Caco-2 (cell line): ENCODE measurements at places on chromosomes 3 and 15. TPM values are rescaled to one million over a fixed set of nuclear protein-coding genes. Genes with fewer than 3 reads are reported as not detected.

- no peaks in the 10 kb centered on the region; the same call in 1 of the 2 replicates for H3K36me3 ChIP-seq
- DNase-seq = no peak
- no peak overlapping the region for H3K27ac ChIP-seq
- H3K27me3 ChIP-seq = no peaks in the 10 kb centered on the region
- no peak overlapping the region for H3K4me3 ChIP-seq
- no peaks in the 10 kb centered on the region for H3K4me1 ChIP-seq
Observed at GRCh38 chr15:92610101-92610520, 45.5 kb downstream of the FAM174B start.

DNA sequence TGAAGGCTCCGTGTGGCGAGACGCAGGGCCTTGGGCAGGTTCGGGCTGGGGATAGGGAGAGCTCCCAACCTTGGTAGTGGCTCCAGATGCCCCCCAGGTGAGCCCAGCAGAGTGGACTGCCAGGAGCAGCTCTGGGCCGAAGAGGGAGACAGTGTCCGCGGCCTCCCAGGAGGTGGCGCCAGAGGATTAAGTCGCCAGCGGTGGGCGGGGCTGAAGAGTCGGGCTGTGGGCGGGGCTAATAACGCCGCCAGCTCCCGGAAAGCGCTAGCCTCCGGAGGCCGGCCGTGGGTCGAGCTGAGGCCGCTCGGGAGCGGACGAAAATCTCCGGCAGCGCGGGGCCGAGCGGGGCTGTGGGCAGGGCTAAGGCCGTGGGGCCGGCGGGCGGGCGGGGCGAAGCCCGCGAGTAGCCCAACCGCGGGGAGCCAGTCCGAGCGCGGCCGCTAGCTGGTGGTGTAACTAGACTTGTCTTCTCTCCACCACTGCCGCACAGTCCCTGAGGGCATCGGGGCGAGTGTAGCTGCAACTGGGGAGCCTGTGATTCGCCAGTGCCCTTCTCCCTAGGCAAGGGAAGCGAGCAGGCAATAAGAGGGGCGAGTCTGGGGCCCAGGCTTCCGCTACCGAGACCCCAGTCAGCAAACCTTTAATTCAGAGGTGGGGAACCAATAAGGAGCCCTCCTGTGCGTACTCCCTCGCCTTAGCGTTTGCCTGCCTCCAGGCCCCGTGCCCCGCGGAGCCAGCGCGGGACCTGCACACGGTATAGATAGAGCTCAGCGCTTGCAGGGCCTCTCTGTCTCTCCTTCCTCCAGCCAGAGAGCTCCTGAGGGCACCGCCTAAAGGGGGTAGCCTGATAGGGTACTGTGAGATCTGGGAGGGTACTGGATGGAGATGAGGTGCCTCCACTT, 14.4 kb upstream of the BSN start:
- H3K4me1 ChIP-seq = no peaks in the 10 kb centered on the region
- DNase-seq = peak; percentile 96
- H3K27ac ChIP-seq = peak overlapping the region; percentile 69
- H3K4me3 ChIP-seq = peak overlapping the region; percentile 49
- no peaks in the 10 kb centered on the region for H3K36me3 ChIP-seq

GRCh38 chr3:153967260-153967659, 153.9 kb upstream of the ARHGEF26 start:
- H3K36me3 ChIP-seq = no peaks in the 10 kb centered on the region
- no peak for DNase-seq
- no peak overlapping the region for H3K4me3 ChIP-seq
- no peaks in the 10 kb centered on the region for H3K4me1 ChIP-seq
- H3K27ac ChIP-seq = no peak overlapping the region

The GOLGA8G gene
- not detected in 2 replicates for total RNA-seq

- H3K27ac ChIP-seq = no peak overlapping the region
- DNase-seq = no peak
- H3K4me3 ChIP-seq = no peak overlapping the region
Observed at GRCh38 chr3:141557961-141558706, 71.3 kb downstream of the RASA2 start.

The AHSG gene
- 222 and 237 TPM in 2 replicates for total RNA-seq

GRCh38 chr3:130582457-130583153, 65.6 kb downstream of the COL6A6 start:
- no peaks in the 10 kb centered on the region for H3K36me3 ChIP-seq
- no peaks in the 10 kb centered on the region for H3K4me1 ChIP-seq
- no peak overlapping the region for H3K4me3 ChIP-seq
- H3K27me3 ChIP-seq = no peaks in the 10 kb centered on the region

DNA sequence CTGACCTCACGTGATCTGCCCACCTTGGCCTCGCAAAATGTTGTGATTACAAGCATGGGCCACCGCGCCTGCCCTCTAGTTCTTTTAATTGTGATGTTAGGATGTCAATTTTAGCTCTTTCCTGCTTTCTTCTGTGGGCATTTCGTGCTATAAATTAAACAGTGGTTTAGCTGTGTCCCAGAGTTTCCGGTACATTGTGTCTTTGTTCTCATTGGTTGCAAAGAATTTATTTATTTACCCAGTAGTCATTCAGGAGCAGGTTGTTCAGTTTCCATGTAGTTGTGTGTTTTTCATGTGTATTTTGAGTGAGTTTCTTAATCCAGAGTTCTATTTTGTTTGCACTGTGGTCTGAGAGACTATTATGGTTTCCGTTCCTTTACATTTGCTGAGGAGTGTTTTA, 30.1 kb downstream of the MYRIP start:
- no peaks in the 10 kb centered on the region for H3K27me3 ChIP-seq
- no peaks in the 10 kb centered on the region for H3K4me1 ChIP-seq
- no peak overlapping the region for H3K27ac ChIP-seq
- no peak overlapping the region for H3K4me3 ChIP-seq
- no peaks in the 10 kb centered on the region for H3K36me3 ChIP-seq

The SAMMSON gene
- total RNA-seq = not detected in 2 replicates

The GALNT15 gene
- total RNA-seq = not detected in 2 replicates

DNA sequence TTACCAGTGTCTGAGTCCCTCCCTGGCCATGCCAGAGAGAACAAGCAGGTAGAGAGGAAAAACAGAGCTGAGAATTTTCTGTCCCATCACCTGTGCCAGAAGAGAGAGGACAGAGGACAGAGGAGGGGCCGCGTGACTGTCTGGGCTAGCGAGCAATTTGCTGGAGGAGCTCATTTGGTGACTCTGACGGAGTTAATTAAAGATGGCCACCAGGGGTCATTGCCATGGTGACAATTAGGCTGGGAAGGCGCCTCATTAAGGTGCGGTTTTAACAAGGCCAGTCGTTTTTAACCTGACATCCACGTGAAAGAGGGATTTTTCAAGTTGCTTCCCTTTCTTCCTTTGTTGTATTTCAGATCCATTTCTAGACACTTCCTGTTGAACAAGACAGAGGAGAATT, 72.4 kb downstream of the RHCG start:
- no peak for DNase-seq
- no peak overlapping the region for H3K27ac ChIP-seq
- no peaks in the 10 kb centered on the region for H3K36me3 ChIP-seq
- no peaks in the 10 kb centered on the region for H3K4me1 ChIP-seq

The LTK gene
- total RNA-seq = 8.5 and 10.9 TPM in 2 replicates

GRCh38 chr3:190306513-190307163, 15.6 kb downstream of the CLDN1 start:
- H3K27me3 ChIP-seq = no peaks in the 10 kb centered on the region
- peak overlapping the region; percentile 79 for H3K27ac ChIP-seq
- H3K4me3 ChIP-seq = no peak overlapping the region
- peaks cover 5% of the 10 kb centered on the region for H3K36me3 ChIP-seq
- no peak for DNase-seq
- H3K4me1 ChIP-seq = peaks cover 62% of the 10 kb centered on the region

DNA sequence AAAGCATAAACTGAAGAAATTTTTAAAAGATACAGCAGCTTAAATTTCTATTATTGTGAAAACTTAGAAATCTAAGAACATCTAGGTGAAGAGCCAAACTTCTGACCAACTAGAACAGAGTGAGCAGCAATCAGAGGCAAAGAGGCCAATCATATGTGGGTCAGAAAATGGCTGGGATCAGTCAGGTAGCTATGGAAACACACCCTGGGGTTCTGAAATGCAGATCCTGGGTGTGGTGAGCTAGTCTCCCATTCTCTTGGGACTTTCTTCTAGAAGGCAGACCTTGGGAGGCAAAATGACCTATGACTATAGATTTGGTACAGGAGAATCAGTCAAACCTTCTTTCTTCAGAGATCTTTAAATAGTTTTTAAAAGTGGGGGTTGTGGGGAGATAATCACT, 385.8 kb downstream of the TBC1D5 start:
- DNase-seq = no peak
- H3K36me3 ChIP-seq = no peaks in the 10 kb centered on the region; the same call in 1 of the 2 replicates
- no peak overlapping the region for H3K4me3 ChIP-seq
- H3K27ac ChIP-seq = no peak overlapping the region
- no peaks in the 10 kb centered on the region for H3K4me1 ChIP-seq
- H3K27me3 ChIP-seq = no peaks in the 10 kb centered on the region

- H3K27me3 ChIP-seq = no peaks in the 10 kb centered on the region
- H3K4me1 ChIP-seq = peaks cover 53% of the 10 kb centered on the region
- H3K36me3 ChIP-seq = no peaks in the 10 kb centered on the region
- no peak for DNase-seq
Observed at GRCh38 chr3:14320219-14320618, 82.2 kb upstream of the SLC6A6 start.

The PPIP5K1 gene
- 36.3 and 38.9 TPM in 2 replicates for total RNA-seq

GRCh38 chr3:147613725-147614124, 204.6 kb downstream of the ZIC1 start:
- H3K36me3 ChIP-seq = no peaks in the 10 kb centered on the region
- H3K27ac ChIP-seq = no peak overlapping the region
- H3K4me1 ChIP-seq = no peaks in the 10 kb centered on the region
- no peaks in the 10 kb centered on the region for H3K27me3 ChIP-seq
- H3K4me3 ChIP-seq = no peak overlapping the region
- DNase-seq = no peak

The C3orf85 gene
- 0.48 and 0.81 TPM in 2 replicates for total RNA-seq

GRCh38 chr3:189664311-189664710, 33.1 kb downstream of the TP63 start:
- no peak overlapping the region for H3K27ac ChIP-seq
- no peaks in the 10 kb centered on the region for H3K27me3 ChIP-seq
- no peak for DNase-seq
- H3K4me3 ChIP-seq = no peak overlapping the region
- no peaks in the 10 kb centered on the region for H3K36me3 ChIP-seq

DNA sequence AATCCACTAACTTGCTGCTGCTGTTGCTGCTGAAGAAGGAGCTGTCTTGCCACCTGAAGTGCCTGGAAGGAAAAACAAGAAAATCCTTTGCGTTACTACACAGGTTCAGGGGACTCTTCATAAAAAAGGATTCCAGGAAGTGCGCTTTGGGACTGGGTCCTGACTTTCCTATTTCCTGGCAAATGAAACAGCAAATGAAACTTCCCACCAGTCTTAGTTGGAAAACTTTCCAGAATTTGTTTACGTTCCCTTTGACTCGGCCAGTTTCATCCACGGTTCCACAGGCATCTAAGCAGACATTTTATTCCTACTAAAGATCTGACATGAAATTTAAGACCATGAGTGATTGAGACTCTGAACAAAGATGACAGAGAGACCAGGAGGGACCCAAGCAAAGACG, 471.0 kb downstream of the FOXP1 start:
- H3K4me1 ChIP-seq = peaks cover 4% of the 10 kb centered on the region; the same call in 1 of the 2 replicates
- peak overlapping the region; percentile 13 for H3K27ac ChIP-seq
- no peak for DNase-seq
- H3K4me3 ChIP-seq = no peak overlapping the region

The GOLGA6L10 gene
- total RNA-seq = 3.4 and 3.8 TPM in 2 replicates

DNA sequence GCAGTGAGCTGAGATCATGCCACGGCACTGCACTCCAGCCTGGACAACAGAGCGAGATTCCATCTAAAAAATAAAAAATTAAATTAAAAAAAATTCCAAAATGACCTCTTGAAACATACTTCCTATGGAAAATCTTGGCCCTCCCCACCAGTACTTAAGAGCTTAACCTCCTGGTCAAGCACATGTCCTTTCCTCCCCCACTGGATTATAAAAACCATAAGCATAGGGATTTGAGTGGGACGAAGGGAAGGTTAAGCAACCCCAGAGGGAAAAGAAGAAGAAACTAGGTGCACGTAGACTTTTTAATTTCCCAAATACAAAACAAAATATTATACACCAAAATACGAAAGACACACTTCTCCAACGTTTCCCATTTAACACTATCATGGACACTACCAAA, 25.3 kb downstream of the SLC4A7 start:
- no peak overlapping the region for H3K4me3 ChIP-seq
- DNase-seq = no peak
- no peaks in the 10 kb centered on the region for H3K27me3 ChIP-seq
- no peaks in the 10 kb centered on the region for H3K36me3 ChIP-seq
- no peak overlapping the region for H3K27ac ChIP-seq

DNA sequence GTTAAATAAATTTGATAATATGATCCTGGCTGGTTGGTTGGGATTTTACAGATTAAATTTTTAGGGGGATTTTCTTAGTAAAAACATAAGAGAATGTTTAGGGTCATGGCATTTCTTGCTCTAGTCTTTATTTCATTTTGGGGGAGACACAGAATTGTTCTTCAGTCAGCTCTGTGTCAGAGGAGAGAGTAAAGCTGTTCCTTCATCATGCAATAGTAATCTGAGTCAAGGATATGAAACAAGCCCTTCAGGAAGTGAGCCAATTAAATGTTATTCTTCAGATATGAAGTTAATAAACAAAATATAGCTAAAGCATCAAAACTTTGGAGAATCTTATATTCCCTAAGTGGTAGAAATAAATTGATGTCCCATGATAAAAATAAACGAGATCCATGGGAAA, 22.9 kb upstream of the SLC4A7 start:
- no peak overlapping the region for H3K4me3 ChIP-seq
- H3K27ac ChIP-seq = no peak overlapping the region
- H3K27me3 ChIP-seq = no peaks in the 10 kb centered on the region
- DNase-seq = no peak
- no peaks in the 10 kb centered on the region for H3K36me3 ChIP-seq
